ENCODE measurements at places on chromosomes 6 and 20.

DNA sequence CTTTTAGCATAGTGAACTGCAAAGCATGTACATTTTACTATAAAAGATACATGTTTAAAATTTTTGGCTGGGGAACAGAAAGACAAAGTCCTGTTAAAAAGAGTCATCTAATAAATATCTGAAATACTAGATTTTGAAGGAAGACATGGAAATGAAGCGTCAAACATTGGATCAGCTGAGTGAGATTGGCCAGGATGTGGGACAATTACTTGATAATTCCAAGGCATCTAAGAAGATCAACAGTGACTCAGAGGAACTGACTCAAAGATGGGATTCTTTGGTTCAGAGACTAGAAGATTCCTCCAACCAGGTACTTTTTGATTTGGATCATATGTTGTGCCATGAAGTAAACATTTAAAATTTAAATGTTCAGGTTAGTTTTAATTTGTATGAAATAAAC, 162.3 kb downstream of the UTRN start:
- DNase-seq, result no peak

DNA sequence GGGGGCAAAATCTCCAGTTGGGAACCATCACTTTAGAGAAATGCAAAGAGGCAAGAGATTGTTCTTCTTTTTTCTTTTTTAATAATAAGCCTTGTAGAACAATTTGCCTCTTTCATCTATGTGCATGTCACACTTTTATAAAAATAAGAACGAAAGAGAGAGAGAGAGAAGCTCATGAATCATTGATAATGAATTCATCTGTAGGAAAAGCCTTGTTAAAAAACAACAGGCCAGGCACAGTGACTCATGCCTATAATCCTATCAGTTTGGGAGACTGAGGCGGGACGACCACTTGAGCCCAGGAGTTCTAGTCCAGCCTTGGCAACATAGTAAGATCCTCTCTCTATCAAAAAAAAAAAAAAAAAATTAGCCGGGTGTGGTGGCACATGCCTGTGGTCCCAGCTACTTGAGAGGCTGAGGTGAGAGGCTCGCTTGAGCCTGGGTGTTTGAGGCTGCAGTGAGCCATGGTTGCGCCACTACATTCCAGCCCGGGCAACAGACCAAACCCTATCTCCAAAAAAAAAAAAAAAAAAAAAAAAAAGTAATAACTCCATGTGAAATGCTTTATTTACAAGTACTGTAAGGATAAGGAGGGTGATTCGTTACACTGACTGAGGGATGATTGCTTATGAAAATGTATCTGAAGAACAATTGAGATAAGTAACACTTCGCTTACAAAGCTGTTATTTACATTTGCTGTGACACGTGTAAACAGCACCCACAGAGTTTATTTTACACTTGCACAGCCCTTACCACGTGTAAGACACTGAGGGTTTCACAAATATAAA, 6.0 kb downstream of the CCN5 start:
- no peak for DNase-seq

- DNase-seq, result no peak
These were observed 44.3 kb downstream of the TOP1 start for GRCh38 chr20:41072915-41073314.

GRCh38 chr20:57586370-57586793, 25.5 kb downstream of the PCK1 start:
- DNase-seq, result no peak

DNA sequence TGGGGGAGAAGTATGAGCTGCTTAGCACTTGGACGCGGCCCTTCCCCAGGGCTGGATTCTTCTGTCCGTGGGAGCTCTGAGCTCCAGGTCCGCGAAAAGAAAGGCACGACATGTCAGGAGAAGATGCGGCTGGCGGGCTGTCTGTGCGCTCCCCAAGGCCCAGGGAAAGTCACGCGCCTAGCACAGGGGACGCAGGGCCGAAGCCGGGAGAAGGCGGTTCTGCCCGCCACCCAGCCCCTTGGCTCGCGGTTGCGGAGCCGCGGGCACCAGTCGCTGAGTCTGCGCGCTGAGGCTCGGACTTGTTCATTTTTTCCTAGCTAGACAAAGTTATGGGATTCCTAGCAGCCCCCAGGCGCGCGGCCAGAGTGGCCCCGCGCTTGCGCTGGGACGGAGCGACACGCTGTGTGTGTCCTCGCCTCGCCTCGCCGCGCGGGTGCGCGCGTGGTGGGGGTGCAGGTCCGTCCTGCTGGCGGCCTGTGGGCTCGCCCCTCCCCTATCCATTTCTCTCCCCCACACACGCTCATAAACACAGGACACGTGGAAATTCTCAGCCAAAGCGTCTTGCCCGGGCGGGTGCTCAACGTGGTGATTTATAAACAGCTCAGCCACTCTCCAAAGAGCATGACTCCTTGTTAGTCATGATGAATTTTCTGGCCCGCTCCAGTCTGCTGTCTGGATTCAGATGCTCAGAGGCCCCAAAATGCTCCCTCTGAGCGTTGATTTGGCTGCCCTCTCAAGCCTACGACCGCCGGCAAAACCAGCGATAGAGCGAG, 1.9 kb upstream of the POU3F2 start:
- DNase-seq, result no peak

- DNase-seq, result no peak
These were observed 34.3 kb upstream of the PRIM2 start for GRCh38 chr6:57283106-57283505.

- DNase-seq, result no peak
These were observed 136.2 kb downstream of the ERMARD start for GRCh38 chr6:169887529-169888140.

GRCh38 chr6:51855310-51856082, 231.9 kb downstream of the PKHD1 start:
- DNase-seq, result peak; percentile 60

DNA sequence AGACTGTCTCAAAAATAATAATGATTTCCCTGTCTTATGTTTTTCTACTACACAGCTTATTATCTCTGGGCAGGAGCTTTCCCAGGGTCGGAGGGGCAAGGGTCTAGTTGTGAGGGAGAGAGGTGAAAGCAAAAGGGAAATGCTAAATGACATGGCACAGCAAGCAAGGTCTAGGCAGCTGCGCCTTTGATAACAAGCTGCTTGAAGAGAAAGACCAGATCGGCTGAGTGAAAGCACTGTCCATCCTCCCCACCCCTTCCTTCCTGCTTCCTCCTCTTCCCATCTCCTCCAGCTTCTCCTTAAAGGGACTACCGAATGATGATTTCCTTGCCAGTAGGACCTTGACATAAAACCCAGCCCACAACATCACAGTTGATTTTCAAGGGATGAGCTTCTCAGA, 158.1 kb upstream of the AKAP12 start:
- no peak for DNase-seq

GRCh38 chr6:150361876-150362275, 6.9 kb upstream of the IYD start:
- DNase-seq, result no peak

- no peak for DNase-seq
These were observed 15.6 kb downstream of the ADA start for GRCh38 chr20:44635877-44636276.

DNA sequence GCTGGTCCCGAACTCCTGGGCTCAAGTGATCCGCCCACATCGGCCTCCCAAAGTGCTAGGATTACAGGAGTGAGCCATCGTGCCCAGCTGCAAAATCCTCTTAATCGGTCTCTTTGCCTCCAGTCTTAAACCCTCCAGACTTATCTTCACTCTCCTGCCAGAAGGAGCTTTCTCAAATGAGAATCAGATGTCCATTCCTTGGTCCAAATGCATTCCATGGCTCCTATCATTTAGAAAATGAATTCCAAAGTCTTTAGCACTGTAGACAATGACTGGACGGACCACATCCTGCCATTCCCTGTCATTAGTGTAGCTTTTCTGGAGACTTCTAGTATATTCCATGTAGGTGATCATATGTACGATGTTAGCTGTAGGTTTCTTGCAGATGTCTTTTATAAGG, 141.9 kb downstream of the ID4 start:
- DNase-seq, result no peak
